ENCODE measurements at places on chromosomes 16 and 17. TPM values are rescaled to one million over a fixed set of nuclear protein-coding genes. Genes with fewer than 3 reads are reported as not detected.

DNA sequence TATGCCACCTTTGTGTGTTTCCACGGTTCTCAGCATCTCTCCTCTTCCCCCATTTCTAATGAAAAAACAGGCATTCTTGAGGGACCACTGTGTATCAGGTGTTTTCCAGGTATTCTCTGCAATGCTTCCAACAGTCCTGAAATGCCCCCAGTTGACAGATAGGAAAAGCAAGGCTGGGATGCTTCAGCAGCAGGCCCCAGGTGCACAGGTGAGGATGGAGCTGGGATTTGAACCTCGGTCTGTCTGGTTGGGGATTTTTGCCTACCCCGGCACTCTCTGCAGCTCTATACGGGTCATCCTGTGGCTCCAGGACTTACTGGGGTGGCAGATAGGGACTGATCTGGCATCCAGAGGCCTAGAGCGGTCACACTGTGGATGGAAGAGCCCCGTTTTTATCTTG, 180.5 kb upstream of the GSE1 start:
- no peaks in the 10 kb centered on the region for H3K36me3 ChIP-seq
- DNase-seq: no peak
- H3K4me1 ChIP-seq: peaks cover 33% of the 10 kb centered on the region
- no peak overlapping the region for H3K27ac ChIP-seq
- peaks cover 6% of the 10 kb centered on the region for H3K27me3 ChIP-seq

GRCh38 chr17:63701868-63702720, 2.2 kb upstream of the LIMD2 start:
- no peak for DNase-seq
- H3K27me3 ChIP-seq: peaks cover 12% of the 10 kb centered on the region
- H3K4me3 ChIP-seq: no peak overlapping the region
- peaks cover 11% of the 10 kb centered on the region for H3K4me1 ChIP-seq
- no peak overlapping the region for H3K27ac ChIP-seq

- no peaks in the 10 kb centered on the region for H3K36me3 ChIP-seq
- DNase-seq: no peak
- H3K27me3 ChIP-seq: no peaks in the 10 kb centered on the region
- no peak overlapping the region for H3K27ac ChIP-seq
- no peaks in the 10 kb centered on the region for H3K4me1 ChIP-seq
Observed at GRCh38 chr17:3788200-3788599, 12.8 kb downstream of the ITGAE start.

Gene CCL8
- total RNA-seq: not detected

Gene SRCIN1
- 15.6 TPM for total RNA-seq

DNA sequence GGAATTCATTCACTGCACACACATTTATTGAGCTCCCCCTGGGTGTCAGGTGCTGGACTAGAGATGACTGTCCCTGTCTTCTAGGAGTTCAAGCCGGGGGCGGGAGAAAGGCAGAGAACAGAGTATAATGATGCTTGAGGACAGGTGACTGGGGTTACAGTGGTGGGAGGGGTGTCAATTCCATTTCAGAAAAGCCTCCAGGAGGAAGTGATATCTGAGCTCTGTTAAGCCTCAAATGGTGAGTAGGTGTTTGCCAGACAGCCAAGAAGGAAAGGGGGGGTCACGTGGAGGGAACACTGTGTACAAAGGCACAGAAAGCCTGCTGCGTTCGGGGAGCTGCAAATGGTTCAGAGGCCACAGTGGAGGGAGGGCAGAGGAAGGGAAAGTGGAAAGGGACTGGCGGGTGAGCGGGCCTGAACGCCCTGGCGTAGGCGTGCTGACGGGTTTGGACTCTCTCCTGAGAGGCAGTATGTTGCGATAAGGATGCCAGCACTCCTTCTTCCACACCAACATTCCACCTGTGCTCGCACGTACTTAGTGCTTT, 9.7 kb upstream of the NXPH3 start:
- no peaks in the 10 kb centered on the region for H3K36me3 ChIP-seq
- H3K4me1 ChIP-seq: peaks cover 9% of the 10 kb centered on the region
- H3K27me3 ChIP-seq: peaks cover 42% of the 10 kb centered on the region
- DNase-seq: no peak

GRCh38 chr17:8091033-8091687, 3.6 kb upstream of the ALOX12B start:
- H3K4me3 ChIP-seq: no peak overlapping the region
- H3K27me3 ChIP-seq: peaks cover 32% of the 10 kb centered on the region
- no peak overlapping the region for H3K27ac ChIP-seq

DNA sequence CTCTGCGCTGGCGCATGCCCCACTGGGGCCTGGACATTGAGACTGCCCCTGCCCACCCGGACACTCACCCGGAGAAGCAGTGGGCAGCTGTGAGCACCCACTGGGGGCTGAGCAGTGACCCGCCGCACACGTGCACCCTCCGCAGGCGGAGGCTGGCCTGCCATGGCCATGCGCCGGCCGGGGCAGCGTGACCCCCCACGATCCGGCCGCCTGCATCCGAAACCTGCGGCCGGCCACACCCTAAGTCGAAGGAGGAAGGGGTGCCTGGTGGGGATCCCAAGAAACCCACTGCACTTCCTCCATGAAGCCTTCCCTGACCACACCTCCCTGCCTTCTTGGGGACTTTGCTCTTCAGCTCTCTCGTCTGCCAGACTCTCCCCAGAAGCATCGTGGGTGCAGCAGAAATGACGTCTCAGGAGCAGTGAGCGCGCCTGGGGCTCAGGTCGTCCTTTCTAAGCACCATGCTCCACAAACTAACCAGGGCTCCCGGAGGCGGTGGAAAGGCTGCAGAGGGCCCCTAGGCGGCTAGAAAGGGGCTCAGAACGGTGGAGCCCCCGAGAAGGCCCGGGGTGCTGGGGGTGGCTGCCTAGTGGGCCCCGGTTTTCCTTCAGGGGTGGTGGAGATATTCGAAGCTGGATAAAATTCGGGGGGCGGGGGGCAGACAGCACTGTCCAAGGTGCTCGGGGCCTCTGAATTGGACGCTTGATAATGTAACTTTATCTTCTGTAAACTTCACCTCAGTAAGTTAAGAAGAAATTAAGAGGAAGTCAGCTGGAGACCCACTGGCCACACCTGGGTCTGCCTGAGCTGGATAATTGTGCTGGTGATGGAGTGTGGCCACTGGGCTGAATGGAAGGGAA, 1.5 kb downstream of the TPSG1 start:
- H3K27me3 ChIP-seq: no peaks in the 10 kb centered on the region
- no peaks in the 10 kb centered on the region for H3K36me3 ChIP-seq
- DNase-seq: no peak
- no peaks in the 10 kb centered on the region for H3K4me1 ChIP-seq
- H3K4me3 ChIP-seq: no peak overlapping the region

- H3K4me1 ChIP-seq: peaks cover under 1% of the 10 kb centered on the region
- no peaks in the 10 kb centered on the region for H3K27me3 ChIP-seq
- DNase-seq: peak; percentile 56
Observed at GRCh38 chr16:72066747-72067146, 3.7 kb downstream of the HPR start.

Gene SLFN5
- 3.5 TPM for total RNA-seq

- DNase-seq: no peak
- H3K27me3 ChIP-seq: peaks cover 53% of the 10 kb centered on the region
- H3K4me3 ChIP-seq: no peak overlapping the region
- peaks cover 18% of the 10 kb centered on the region for H3K4me1 ChIP-seq
- H3K27ac ChIP-seq: no peak overlapping the region
Observed at GRCh38 chr16:24217461-24217860, 38.7 kb upstream of the CACNG3 start.

Gene RAB11FIP4
- total RNA-seq: 10.2 TPM

- DNase-seq: no peak
- H3K4me1 ChIP-seq: peaks cover 12% of the 10 kb centered on the region
- H3K27me3 ChIP-seq: no peaks in the 10 kb centered on the region
- H3K36me3 ChIP-seq: no peaks in the 10 kb centered on the region
- H3K4me3 ChIP-seq: no peak overlapping the region
Observed at GRCh38 chr17:883586-883962, 96.0 kb downstream of the NXN start.

DNA sequence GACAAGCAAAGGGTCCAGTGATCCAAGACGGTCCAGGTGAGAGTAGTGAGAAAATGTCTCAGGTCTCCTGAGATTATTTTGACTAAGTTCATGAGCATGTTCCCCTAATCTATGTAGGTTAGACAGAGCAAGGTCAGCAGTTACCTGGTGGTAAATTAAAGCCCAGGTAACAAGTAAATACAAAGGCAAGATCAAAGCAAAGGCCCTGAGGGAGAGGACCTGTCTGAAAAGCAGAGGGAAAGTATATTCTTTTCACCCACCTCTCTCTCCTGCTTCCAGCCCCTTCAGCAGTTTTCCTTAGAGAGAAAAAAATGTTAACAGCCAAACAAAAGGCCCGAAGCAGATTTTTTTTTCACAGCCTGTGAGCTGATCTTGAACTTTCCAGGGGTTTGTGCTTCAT, 302.7 kb downstream of the MAP2K6 start:
- H3K27ac ChIP-seq: no peak overlapping the region
- DNase-seq: no peak
- no peaks in the 10 kb centered on the region for H3K27me3 ChIP-seq
- no peak overlapping the region for H3K4me3 ChIP-seq
- H3K36me3 ChIP-seq: no peaks in the 10 kb centered on the region

DNA sequence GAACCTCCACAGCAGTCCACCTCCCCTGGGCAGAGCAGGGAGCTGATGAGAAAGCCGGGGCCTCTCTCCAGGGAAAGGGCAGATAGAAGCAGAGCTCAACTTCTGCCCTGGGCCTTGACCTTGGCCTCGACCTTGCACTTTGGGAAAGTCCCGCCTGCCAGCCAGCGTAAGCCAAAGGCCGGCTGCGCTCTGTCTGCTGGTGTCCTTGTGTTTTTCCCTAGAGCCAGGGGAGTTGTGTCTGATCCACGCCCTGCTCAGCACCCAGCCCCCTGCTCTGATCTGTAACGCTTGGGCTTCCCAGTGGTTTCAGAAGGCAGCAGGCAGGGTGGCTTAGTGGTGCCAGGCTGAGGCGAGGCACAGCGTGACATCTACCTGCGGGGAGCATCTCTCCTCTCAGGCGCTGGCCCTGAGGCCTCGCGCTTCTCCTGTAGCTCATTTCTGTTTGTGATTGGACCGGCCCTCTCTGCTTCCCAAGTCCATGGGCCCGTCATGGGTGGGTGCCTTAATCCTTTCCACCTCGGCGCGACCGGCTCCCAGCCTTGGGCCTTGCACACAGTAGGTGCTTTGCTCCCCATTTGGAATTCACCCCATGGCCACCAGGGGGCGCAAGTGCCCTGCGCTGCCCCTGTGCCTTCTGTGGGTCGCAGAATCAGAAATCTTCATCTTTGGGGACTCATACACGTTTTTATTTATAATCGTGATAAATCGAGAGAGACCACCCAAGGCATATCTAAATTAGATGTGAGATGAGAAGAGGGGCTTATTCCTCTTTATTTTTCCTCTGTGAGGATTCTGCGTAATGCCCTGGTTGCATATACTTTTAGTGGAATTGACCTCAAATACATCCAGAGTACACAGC, 24.2 kb downstream of the SGSH start:
- no peaks in the 10 kb centered on the region for H3K27me3 ChIP-seq
- H3K4me1 ChIP-seq: no peaks in the 10 kb centered on the region
- H3K36me3 ChIP-seq: no peaks in the 10 kb centered on the region
- no peak overlapping the region for H3K27ac ChIP-seq
- peak; percentile 59 for DNase-seq

DNA sequence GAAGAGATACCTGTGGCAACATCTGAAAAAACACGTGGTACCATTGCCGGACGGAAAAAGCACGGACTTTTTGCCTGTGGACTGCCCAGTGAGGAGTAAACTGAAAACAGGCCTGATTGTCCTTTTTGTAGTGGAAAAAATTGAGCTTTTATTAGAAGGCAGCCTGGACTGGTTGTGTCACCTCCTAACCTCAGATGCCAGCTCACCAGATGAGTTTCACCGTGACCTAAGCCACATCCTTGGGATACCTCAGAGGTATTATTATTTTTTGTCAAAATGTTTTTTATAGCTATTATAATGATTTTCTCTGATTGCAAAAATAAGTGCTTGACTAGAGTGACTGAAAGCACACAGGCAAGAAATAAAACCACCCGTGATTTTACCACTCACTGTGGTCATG, 34.9 kb downstream of the RNF213 start:
- no peaks in the 10 kb centered on the region for H3K27me3 ChIP-seq
- no peak for DNase-seq
- no peaks in the 10 kb centered on the region for H3K36me3 ChIP-seq
- no peak overlapping the region for H3K27ac ChIP-seq

- H3K27me3 ChIP-seq: no peaks in the 10 kb centered on the region
- no peak overlapping the region for H3K4me3 ChIP-seq
- H3K27ac ChIP-seq: no peak overlapping the region
- no peak for DNase-seq
- peaks cover 43% of the 10 kb centered on the region for H3K4me1 ChIP-seq
Observed at GRCh38 chr17:77148077-77148939, 7.5 kb downstream of the SEC14L1 start.

GRCh38 chr17:70875729-70876310, 706.5 kb downstream of the KCNJ2 start:
- no peak for DNase-seq
- H3K27ac ChIP-seq: no peak overlapping the region
- no peaks in the 10 kb centered on the region for H3K4me1 ChIP-seq
- no peak overlapping the region for H3K4me3 ChIP-seq
- no peaks in the 10 kb centered on the region for H3K27me3 ChIP-seq

Gene PAQR4
- 15.4 TPM for total RNA-seq

Gene CORO6
- total RNA-seq: 3.9 TPM

GRCh38 chr16:25390761-25391160, 133.1 kb upstream of the ZKSCAN2 start:
- H3K4me3 ChIP-seq: no peak overlapping the region
- H3K27ac ChIP-seq: no peak overlapping the region
- H3K36me3 ChIP-seq: no peaks in the 10 kb centered on the region
- no peaks in the 10 kb centered on the region for H3K4me1 ChIP-seq
- no peaks in the 10 kb centered on the region for H3K27me3 ChIP-seq
- DNase-seq: no peak

DNA sequence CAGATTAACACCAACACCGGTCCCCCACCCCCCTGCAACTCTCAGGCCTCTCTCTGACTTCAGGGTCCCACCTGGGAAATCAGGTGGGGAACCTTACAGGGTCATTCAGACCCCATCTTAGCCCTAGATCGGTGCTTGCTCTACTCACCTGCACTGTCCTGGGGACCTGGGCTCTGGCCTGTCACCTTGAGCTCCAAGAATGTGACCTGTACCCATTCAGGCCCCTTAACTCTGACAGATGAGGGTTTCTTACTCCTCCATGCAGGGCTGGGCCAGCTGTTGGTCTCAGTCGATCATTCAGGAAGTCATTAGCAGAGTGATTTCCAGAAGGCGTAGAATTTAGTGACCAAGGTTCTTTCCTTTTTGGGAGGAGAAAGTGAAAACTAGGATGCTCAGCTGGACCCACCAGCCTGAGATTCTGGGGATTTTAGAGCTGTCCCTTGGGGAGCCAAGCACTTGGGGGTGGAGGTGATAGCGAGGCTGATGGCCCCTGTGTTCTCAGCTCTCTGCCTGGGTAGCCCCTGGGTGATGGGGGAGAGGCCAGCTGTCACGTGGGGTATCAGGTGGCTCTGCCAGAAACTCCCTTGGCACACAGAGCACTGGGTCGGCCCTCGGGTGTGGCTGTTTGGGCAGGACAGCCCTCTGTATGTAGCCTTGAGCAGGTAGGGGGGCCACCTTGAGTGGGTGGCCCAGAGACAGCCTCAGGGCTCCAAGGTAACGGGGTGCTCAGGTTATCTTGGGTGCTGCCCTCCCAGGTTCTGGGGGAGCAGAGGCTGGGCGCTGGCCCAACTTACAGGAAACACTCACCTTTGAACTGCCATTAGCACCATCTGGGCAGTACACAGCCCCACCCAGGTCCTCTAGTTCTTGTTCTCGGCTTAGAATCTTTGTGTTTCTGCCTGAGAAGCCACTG, 724 bp downstream of the MVP start:
- H3K27me3 ChIP-seq: no peaks in the 10 kb centered on the region
- H3K36me3 ChIP-seq: no peaks in the 10 kb centered on the region
- DNase-seq: no peak
- no peak overlapping the region for H3K4me3 ChIP-seq
- H3K4me1 ChIP-seq: peaks cover 18% of the 10 kb centered on the region

Gene DPH1
- total RNA-seq: 21.1 TPM

Gene ZNF385C
- total RNA-seq: 7.5 TPM

Data from neural progenitor cell (in vitro differentiated cells).